Fibroblast of gingiva (primary cell): ENCODE measurements at places on chromosomes 13 and 19.

- DNase-seq = peak; percentile 69
Measured at GRCh38 chr13:30877335-30877734, 28.7 kb upstream of the MEDAG start.

DNA sequence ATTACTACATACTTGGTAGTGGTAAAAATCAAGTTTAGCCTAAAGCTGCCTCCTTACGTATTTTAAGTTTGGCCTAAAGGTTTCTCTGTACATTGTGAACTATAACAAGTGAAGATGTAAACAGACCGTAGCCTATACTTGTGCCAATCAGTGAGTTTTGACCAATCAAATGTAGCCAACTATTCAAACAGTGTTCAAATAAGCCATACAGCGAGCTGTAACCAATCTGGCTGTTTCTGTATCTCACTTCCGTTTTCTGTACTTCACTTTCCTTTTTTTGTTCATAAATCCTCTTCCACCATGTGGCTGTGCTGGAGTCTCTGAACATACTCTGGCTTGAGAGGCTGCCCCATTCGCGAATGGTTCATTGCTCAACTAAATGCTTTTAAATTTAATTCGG lies 2504.6 kb downstream of the PCDH9 start:
- DNase-seq = no peak

DNA sequence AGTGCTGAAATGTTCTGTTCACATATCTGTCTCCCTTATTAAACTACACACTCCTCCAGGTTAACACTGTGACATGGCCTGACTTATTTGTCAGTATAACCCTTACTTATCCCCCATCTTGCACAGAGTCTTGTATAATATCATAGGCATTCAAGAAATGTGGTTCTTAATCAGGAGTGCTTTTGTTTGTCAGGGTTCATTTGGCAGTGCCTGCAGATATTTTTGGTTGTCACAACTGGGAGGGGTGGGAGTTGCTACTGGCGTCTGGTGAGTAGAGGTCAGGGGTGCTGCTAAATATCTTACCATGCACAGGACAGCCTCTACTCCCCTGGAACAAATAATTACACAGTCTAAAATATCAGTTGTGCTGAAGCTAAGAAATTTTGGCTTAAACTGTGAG lies 20.4 kb upstream of the OBI1 start:
- no peak for DNase-seq

- no peak for DNase-seq
Measured at GRCh38 chr13:24627090-24627714, 53.0 kb upstream of the ATP12A start.

DNA sequence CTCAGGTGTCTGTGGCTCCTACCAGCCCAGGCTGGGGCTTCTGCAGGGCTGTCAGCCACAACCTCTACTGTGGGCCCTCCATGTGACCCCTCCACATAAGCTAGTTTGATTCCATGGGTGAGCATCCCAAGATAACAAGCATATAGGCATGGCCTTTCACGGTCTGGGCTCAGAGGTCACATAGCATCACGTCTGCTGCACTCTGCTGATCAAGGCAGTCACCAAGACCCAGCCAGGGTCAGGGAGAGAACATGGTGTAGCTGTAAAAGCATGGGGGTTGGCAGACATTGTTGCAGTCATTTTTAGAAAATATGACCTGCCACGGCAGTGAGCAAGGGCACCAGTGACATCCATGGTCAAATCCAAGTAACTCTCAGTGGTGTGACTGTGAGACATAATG lies 698.8 kb downstream of the UQCRFS1 start:
- no peak for DNase-seq

GRCh38 chr13:113996081-113996911 lies 22.4 kb upstream of the C13orf46 start:
- no peak for DNase-seq

GRCh38 chr13:19959141-19959830 lies 759 bp downstream of the ZMYM2 start:
- DNase-seq = peak; percentile 37

DNA sequence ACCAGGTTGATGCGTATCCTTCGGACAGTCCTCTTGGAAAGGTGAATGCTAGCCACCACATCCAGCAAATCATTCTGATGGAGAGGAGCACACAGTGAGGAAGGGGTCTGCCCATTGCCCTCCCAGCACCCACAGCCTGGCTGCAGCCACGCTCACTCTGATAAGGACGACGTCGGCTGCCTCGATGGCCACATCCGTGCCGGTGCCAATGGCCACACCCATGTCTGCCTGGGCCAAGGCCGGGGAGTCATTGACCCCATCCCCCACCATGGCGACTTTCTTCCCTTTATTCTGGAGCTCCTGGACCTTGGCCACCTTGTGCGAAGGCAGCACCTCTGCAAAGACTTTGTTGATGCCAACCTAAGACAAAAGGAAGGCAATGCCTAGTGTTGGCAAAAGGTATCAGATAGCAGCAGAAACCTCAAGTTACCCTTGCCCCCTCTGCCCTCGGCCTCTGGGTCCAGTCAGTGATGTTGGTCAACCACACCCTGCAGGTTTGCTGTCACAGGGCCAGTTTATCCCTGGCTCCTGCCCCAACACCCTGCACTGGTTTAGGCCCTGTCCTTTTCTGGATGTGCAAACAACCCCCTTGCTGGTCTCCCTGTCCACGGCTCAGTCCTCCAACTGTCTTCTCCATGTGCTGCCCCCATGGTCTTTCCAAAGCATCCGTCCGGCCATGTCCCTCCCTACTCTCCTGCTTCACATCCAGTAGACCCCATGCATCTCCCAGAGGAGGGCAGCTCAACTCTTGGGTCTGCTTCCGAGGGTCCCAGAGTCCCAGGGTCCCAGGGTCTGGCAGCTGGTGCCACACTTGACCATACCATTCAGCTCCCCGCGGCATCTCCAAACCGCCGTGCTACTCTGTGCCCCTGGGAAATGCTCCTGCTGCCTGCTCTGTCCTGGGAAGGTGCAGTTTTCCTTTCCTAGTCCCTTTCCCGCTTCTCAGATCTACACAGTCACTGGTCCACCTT lies 73.6 kb downstream of the ATP7B start:
- no peak for DNase-seq

GRCh38 chr13:99977334-99977911 lies 4.2 kb upstream of the ZIC2 start:
- no peak for DNase-seq

DNA sequence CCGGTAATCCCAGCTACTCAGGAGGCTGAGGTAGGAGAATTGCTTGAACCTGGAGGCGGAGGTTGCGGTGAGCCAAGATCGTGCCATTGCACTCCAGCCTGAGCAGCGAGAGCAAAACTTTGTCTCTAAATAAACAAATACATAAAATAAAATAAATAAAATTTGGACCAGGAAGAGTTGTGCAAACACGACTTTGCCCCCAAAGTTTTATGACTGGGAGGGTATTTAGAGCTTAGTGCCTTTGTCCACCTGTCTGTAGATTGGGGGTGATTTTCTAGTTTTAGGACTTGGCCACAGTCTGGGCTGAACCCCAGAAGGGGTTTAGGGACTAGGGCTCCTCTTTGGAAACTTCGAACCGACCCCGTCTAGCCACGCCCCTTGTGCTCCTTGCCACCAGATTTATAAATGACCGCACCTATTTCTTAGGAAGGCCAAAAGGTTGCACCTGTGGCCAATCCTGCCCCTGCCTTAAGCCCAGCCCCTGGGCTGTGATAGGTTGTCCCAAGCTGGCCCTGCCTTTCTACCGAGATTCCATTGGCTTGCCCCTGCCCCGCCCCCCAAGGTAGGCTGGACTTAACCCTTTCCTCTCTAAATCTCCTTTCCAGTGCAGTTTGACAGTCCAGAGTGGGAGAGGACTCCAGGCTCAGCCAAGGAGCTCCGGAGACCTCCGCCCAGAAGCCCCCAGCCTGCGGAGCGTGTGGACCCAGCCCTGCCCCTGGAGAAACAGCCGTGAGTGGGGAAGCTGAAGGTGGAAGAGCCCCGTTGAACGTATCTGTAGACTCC lies 5.3 kb downstream of the SHD start:
- DNase-seq = no peak

DNA sequence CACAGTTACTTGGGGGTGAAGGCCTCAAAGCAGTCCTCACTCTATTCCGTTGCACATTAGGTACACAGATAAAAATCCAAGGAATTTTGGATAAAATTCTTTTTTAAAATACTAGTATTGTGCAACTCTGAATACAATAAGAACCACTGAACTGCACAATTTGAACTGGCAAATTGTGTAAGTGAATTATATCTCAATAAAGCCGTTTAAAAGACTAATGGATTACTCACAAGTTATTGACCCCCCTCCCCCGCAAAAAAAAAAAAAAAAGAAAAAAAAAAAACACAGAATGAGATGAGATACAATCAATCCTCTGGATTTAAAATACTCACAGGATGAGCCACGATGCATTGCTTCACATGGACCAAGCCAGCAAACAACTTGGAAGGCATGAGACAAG lies 86.4 kb downstream of the CRYL1 start:
- DNase-seq = no peak

GRCh38 chr19:49469828-49470614 lies 4.0 kb upstream of the FLT3LG start:
- no peak for DNase-seq

- no peak for DNase-seq
Measured at GRCh38 chr13:77784515-77784914, 87.0 kb downstream of the SLAIN1 start.

- DNase-seq = no peak
Measured at GRCh38 chr13:77583581-77583980, 48.1 kb downstream of the SCEL start.

- DNase-seq = no peak
Measured at GRCh38 chr13:91291078-91291477, 56.4 kb upstream of the MIR17HG start.

- DNase-seq = peak; percentile 54
Measured at GRCh38 chr19:44142059-44142433, 692 bp downstream of the ZNF234 start.

DNA sequence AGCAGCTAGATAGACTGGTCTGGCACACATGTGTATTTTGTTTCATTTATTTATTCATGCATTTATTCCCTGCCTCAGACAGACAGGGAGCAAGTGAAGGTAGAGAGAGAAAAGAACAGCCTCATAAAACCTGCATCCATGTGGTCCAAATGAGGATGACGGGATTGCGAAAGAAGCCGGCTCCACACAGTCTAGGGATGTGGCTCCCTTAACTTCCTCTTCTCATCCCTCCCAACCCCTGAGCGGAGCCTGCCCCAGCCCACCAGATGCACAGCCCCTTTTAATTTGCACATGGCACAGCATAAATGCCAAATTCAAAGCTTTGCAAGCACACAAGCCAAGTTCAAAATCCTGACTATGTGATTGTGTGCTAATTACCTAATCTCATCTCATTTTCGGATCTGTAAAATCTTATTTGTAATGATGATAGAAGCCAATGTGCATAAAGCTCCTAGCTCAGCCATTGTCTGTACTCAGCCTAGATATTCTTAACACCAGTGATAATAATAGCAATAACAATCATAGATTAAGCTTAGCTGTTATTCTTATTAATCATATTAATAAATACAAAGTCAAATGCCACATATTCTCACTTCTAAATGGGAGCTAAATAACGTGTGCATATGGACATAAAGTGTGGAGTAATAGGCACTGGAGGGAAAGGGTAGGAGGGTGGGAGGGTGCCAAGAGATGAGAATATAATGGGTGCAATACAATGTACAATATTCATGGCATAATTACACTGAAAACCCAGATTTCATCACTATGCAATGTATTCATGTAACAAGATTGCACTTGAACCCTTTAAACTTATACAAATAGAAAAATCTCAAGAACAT lies 156.3 kb downstream of the DCT start:
- no peak for DNase-seq

DNA sequence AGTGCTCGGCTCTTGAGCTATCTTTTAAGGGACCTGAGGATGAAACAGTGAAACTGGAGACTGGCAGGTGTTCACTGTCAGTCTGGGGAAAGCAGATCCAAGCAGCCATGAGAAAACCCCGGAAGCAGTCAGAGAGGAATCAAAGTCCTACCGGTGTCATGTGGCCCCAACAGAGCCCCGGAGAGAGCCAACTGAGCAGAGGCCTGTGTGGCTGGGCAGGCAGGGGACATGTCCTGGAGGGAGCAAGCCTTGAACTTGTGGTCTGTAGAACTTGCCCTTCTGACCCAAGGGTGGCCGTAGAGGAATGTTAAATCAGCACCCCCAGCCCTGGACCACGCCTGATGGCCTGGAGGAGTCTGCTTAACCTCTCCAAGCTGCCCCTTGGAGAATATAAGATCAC lies 113.7 kb upstream of the ZNF507 start:
- DNase-seq = no peak

- DNase-seq = peak; percentile 52
Measured at GRCh38 chr19:40282920-40283319, 2.2 kb downstream of the AKT2 start.

DNA sequence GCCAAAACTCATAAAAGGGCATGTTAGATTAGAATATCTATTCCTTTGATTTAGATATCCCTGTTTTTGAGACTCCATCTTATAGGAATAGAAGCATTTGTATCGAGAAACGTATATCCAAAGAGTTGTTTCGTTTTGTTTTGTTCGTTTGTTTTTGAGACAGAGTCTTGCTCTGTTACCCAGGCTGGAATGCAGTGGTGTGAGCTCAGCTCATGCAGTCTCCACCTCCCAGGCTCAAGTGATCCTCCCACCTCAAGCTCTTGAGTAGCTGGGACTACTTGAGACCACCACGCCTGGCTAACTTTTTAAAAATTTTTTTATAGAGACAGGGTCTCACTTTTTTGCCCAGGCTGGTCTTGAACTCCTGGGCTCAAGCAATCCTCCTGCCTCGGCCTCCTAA lies 26.6 kb upstream of the ZMYM5 start:
- DNase-seq = no peak

DNA sequence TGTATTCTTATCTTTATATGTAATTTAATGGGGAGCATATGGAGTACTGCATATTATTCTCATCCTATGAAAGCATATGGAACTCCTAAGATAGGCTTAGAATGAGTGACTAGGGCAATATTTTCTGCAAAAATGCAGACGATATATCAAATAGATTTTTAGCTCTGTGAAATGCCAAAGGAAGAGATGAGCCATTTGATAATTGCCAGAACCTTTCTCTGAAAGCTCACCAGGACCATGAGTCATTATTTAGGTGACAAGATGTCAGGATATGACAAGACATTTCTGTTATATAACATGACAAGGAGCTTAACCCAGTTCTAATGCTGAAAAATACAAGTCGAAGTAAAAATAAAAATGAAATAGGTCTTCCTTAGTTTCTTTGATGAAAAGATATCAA lies 145.0 kb downstream of the SLITRK6 start:
- no peak for DNase-seq

DNA sequence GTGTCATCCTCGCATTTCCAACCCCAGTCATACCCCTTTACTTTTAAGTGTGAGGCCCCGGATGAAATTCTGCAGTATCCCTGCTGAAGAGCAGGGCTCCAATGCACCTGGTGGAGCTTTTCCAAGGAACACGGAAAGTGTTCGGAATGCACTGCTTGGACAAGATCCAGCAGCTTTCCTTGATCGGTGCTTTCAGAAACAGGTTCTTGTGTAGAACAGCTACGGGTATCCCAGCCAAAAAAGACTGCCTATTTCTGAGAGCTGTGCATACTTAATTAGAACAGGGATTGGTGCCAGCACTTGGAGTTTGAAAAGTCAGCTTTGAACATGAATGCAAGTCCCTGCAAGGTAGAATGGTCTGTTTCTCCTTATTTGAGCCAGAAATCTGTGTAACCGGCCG lies 87.2 kb upstream of the C1QTNF9B start:
- DNase-seq = no peak

GRCh38 chr19:3576696-3577443 lies 4.1 kb downstream of the HMG20B start:
- DNase-seq = peak; percentile 75
